ENCODE measurements at places on chromosomes 1 and 21.

GRCh38 chr21:37278199-37278598 is 11.1 kb upstream of the VPS26C start:
- DNase-seq = no peak

- DNase-seq = no peak
Observed at GRCh38 chr1:64608005-64608650, 136.7 kb upstream of the RAVER2 start.

DNA sequence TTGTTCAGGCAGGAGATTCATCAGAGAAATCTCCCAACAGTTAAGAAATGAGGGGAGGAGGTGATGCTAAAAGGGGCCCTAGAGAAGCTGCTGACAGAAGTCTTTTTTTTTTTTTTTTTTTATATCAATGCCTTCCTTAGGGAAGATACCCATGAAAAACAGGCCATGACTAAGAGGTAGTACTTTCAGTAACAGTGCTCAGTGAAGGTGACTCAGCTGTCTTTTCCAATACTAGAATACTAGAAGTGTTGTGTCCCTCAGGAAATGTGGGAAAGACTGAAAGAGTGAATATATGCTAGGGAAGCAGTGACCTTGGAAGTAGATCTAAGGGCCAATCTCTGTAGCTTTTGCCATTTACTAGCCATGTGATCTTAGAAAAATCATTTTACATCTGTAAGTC is 52.4 kb upstream of the SLFNL1 start:
- DNase-seq = peak; percentile 88

DNA sequence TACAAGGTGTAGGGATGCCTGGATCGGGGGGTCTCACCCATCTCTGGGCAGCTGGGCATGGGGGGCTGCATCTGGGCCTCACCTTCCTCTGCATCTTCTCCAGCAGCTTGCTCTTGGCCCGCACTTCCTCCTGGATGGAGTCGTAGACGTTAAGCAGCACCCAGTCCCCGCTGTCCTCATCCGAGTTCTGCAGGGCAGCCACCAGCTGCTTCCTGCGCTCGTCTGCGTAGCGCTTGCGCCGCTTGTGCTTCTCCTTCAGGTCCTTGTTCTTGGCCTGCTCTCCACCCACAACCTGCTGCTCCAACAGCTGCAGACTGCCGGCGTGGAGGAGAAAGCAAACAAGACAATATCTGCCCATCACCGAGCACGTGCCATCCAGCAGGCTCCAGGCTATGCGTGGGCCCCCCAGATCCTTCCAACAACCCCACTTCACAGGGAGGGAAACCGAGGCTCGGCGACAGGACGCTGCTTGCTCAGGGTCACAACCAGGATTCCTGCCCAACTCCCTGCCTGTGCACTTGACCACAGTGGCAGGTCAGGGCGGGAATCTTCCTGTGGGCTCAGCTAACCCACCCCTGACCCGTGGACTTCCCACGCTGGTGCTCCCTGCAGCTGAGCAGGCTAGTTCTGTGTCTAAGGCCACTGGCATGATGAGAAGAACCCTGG is 21.5 kb upstream of the DDOST start:
- DNase-seq = no peak

DNA sequence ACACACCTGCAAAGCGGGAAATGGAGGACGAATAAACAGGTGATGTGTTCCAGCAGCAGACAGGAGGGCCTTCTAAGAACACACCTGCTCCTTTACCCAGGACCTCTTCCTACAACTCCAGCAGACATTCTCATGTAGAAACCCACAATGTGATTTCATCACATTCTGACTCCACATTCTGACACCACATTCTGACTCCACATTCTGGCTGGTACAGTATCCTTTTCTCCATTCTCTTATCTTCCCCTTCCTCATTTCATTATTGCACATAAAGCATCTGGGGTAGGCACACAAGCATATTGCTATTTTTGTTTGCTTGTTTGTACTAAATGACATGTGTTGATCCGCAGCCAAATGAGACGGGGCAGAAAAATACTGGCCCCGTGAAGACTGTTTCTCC is 3.6 kb upstream of the ZNF124 start:
- DNase-seq = no peak

DNA sequence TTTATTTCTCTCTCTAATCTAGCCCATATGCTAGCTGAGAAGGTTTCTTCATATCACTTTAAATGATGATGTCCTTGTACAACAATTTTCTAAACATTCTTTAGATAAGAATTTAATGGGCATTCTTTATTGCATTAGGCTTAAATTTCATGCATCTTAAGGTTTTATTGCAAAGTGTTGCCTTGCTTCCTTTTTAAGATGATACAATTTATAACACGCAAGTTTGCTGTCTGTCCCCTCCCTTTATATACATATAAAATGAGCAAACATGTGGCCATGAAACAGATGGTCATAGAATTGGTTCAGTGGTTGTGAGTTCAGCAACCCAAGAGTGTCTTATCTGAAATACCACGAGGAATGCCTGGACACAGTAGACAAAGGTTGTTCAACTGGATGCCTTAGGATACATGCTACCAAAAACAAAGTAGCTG is 12.1 kb downstream of the NBPF3 start:
- DNase-seq = peak; percentile 14

Data from ELR (cell line).